ENCODE measurements at places on chromosomes 7 and 10. TPM values are rescaled to one million over a fixed set of nuclear protein-coding genes. Genes with fewer than 3 reads are reported as not detected.

- no peak for DNase-seq
These were observed 274.4 kb upstream of the YAE1 start for GRCh38 chr7:39291628-39292410.

- DNase-seq = no peak
These were observed 47.6 kb downstream of the PRKG1 start for GRCh38 chr10:51121861-51122260.

The BTBD16 gene
- 3.0 TPM for total RNA-seq

DNA sequence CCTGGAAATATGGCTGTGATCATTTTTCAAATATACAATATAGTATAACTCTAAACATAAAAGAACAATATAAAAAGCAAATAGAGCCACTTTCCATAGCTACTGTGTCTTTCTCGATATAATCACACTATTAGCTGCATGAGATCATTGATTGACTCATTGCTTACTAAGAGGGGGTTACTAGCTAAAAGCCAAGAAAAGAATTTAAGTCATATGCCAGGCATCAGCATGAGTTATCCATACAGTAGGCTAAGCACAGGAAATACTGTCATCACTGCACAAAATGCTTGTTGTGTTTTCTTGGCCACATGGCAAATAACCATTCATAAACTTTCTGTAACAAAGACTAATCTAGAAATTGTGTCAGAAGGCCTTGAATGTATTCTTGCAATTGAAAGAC is 18.8 kb upstream of the ABCB5 start:
- no peak for DNase-seq

The PDE1C gene
- total RNA-seq = 50.3 TPM

- DNase-seq = no peak
These were observed 3.3 kb upstream of the UNCX start for GRCh38 chr7:1229202-1229947.

GRCh38 chr10:8453587-8453986 is 399.1 kb downstream of the GATA3 start:
- no peak for DNase-seq

GRCh38 chr7:55140941-55141278 is 122.1 kb downstream of the EGFR start:
- no peak for DNase-seq

- no peak for DNase-seq
These were observed 13.2 kb downstream of the WDR91 start for GRCh38 chr7:135197906-135198655.
